ENCODE measurements at places on chromosomes 2 and 18.

DNA sequence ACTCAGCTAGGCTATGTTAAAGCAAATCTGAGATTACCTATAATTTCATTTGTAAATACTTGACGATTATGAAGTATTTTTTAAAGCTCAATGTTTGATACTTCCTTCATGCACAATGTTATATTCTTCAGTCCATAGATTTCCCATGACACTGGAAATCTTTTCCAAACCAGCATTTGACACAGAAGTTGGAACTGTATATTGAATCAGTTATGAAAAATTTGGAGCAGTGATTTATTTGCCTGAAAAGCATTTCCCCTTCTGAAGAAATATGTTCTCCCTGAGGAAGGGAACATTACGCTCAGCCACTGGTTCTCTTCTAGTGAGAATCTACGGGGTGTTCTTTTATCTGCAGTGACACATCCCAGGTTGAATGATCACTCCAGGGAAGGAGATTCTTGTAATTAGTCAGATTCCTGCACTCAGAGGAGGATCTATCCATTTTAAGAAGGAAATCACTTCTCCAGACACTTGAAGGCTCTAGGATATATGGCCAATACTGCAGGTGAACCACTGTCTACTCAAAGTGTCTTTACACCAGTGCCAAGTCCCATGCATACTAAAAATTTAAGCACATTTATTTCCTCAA, 64.7 kb downstream of the HNRNPLL start:
- DNase-seq = no peak

DNA sequence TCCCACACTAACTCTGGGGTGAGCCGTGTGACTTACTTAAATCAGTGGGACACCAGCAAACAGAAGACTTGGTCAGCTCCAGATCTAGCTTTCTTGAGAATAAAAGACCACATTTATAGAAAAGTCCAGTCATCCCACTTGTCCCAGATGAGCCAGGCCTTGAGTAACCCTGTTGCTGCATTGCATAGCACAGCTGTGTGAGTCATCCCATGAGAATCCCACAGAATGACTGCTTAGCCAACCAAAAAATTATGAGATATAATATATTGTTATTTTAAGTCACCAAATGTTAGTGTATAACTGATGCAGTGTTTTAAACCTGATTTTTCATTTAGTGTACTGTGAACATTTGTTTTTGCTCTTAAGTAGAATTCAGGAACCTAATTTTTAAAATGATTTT, 94.2 kb upstream of the FSHR start:
- DNase-seq = peak; percentile 96

DNA sequence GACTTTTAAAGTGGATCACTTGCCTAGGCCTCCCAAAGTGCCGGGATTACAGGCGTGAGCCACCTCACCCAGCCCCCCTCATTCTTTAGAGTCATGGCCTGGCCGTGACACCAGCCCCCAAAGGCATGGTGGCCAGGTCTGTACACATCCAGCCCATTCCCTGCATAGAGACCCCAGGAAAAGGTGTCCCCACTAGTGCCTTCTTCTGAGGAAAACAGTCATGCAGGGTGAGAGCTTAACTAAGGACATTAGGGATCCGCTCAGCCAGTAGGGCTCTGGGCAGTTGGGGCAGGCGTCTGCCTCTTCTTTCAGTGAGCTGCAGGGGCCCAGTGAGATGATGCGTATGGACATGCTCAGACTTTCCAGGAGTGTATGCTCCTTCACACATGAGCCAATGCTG, 5.7 kb upstream of the AMER3 start:
- DNase-seq = no peak

DNA sequence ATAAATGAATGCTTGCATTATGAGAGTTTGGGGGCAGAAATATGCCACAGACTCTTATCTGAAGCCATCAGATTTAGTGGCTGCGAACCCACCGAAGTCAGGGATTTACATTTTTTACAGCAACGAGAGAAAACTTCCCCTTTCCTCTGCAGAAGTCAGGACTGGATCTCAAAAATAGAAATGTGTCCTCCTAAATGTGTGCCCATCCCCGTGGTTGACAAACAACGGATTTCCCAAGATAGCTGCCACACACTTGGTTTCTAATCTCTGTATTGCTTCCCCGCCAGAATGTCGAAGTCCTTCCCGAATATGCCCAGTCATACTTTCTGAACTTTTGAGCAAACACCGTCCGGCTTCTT, 879 bp upstream of the ADAM23 start:
- no peak for DNase-seq

GRCh38 chr18:28152754-28153153, 24.2 kb downstream of the CDH2 start:
- no peak for DNase-seq

- DNase-seq = no peak
Observed at GRCh38 chr18:63098018-63098981, 221.3 kb downstream of the BCL2 start.

GRCh38 chr2:160207804-160208654, 8.0 kb upstream of the ITGB6 start:
- DNase-seq = peak; percentile 89

- no peak for DNase-seq
Observed at GRCh38 chr2:167345559-167345958, 457.3 kb downstream of the XIRP2 start.

DNA sequence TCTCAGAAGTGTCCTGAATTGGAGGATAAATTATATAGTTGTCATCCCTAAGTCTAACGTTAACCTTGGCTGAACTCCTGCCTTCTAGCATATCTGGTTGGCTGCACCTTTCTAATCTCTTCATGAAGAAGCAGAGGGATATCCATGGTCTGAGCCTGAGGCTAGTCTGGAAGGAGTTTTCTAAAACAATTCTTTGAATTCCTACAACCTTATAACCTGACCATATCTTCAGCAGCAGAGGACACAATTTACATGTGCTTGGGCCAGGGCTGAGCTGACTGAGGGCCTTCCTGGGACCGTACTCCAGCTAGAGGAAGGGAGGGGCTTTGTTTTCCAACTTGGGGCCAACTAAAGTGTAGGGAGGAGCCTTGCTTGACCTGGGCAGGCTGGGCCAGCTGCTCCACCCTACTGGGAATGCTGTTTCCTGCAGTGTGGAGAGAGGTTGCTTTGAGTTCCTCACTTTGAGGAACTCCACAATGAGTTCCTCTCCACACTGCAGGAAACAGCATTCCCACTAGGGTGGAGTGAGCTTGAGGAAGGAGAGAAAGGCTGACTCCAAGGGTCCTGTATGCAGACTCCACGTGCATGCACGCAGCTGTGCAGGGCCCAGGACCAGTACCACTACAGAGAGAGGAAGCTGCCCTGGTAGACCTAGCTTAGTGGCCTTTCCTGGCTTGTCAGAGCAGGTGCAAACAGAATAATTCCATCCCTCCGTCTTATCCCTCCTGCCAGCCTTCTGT, 19.6 kb downstream of the CEP68 start:
- DNase-seq = no peak

- no peak for DNase-seq
Observed at GRCh38 chr2:26886736-26887135, 38.8 kb downstream of the DPYSL5 start.

DNA sequence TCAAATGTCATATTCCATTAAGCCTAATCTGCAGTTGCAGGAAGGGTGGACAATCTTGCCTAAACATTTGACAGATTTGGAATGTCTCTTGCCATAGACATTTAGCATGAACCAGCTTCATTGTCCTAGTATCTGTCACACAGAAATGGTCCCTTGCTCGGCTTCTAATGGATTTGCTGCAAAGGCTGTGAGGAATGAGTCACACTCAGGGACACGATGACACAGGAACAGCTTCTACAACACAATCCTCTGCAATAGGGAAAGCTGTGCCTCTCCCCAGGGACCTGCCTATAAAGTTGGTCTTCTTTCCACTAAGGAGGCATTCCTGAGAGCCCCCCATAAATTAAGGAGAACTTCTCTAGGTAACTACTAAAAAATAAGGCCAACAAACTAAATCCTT, 155.1 kb upstream of the L3MBTL4 start:
- DNase-seq = no peak

DNA sequence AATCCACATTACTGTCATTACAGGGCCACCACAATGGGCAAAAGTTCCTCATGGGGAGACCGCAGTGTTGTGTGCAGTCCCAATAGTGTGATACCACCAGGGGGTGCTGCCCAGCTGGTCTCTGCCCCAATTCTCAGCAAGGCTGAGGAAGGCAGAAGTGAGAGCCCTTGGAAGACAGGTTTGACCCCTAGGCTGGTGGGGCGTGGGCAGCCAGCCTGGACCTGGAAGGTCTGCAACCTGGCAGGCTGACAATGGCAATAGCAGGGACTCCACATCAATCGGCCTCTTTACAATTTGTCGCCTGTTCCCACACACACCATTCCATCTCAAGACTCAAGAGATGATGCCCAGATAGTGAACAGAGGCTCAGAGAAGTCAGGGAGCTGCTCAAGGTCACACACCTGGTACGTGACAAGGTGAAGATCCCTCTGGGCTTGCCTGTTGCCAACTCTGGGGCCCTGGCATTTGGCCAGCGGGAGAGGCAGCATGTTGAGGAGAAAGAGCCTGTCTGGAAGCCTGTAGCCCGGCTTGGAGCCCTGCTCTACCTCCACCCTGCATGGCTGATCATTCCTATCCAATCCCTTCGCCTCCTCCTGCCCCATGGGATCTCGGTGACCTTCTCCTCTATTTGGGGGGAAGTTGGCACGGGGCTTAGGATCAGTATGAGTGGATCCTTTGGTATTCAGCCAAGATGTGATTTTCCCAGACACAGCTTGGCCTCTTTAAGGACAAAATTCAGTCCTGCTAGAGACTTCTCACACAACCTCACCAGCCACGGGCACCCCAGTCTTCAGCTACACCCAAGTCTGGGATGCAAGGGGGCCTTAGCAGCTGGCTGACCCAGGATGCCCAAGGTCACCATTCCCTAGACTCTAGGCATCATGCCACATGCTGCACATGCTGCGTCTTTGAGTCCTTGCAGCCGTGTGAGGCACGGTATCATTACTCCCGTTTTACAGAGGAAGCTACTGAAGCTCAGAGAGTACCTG, 2.9 kb upstream of the ATOH8 start:
- peak; percentile 57 for DNase-seq

- DNase-seq = no peak
Observed at GRCh38 chr18:48394176-48394575, 15.0 kb downstream of the ZBTB7C start.
